Heart right ventricle (tissue), 16 donors: ENCODE measurements at places on chromosomes 2 and 18. TPM values are rescaled to one million over a fixed set of nuclear protein-coding genes. Genes with fewer than 3 reads are reported as not detected.

DNA sequence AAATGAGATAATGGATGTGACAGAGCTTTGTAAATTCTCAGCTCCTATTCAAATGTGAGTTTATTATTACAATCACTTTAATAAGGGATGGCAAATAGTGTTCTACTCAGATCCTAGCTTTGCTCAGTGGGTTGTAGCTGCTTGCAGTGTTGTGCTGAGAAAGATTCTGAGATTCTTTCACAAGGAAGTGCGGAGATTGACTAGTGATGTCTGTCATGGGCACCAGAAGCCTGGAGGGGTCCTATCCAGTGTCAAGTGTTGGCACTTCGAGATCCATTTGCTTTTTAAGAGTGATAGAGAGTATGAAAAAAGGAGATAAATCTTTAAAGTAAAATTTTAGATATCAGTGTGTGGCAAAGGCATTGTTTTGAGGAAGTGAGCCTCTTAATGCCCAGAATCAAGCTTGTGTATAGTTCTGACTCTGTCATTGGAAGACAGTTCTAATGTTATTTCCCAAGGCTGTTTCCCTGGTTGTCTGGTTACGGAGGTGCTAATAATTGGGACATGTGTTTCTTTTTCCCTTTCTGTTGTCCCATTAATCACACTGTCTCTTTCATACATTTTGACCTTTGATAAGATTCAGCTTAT lies 181.7 kb upstream of the SPRED2 start:
- no peak overlapping the region for H3K4me3 ChIP-seq
- H3K27ac ChIP-seq: no peak overlapping the region
- no peak for DNase-seq

DNA sequence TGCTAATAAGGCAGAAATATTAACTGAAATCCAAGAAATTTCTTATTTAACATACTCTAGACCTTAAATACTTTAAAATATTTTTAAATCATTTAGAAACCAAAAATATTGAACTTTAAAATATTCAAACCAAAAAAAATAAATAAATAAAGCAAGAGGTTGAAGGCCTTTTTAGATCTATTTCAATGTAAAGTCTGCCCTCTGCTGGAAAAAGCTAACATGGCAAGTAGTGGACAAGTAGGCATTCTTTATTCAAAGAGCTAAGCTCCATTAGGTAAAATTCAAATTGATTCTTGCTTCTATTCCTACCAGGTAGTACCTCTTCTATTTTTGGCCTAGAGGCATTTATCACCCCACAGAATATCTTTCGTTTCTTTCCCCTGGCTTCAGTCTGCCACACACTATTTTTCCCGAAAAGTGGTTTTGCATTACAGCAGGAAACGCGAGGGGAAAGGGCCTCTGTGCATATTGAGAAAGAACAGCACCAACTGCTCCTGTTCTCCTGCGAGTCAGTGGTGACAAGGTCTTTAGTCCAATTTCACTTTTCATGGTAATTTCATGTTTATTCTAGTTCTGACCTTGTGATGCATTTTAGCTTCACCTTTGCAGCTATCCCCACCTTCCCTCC lies 20.4 kb downstream of the IFIH1 start:
- H3K27me3 ChIP-seq: no peaks in the 10 kb centered on the region

- no peak overlapping the region for H3K4me3 ChIP-seq
- no peak for DNase-seq
- H3K36me3 ChIP-seq: no peaks in the 10 kb centered on the region
- H3K27me3 ChIP-seq: no peaks in the 10 kb centered on the region
- no peaks in the 10 kb centered on the region for H3K4me1 ChIP-seq
These were observed 180.4 kb upstream of the NRXN1 start for GRCh38 chr2:51212374-51212773.

DNA sequence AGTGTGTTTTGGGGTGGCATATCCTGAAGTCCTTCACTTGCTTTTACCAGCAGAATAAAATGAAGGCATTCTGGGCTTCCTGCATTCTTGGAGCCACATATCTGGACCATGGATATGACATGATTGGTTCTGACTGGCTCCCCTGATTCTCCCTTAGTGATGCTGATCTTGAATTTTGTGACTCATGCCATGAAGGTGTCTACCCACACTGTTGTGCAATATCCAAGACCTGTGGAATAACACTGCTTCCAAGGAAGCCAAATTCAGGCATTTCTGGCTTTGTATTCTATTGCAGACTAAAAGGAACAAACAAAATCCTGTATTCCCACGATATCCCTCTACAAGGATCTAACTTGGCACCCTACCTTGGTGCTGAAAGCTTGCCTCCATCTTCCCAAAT lies 125.8 kb downstream of the LYPD6B start:
- no peak for DNase-seq
- no peak overlapping the region for H3K4me3 ChIP-seq
- H3K27ac ChIP-seq: no peak overlapping the region
- peaks cover 8% of the 10 kb centered on the region for H3K27me3 ChIP-seq
- H3K36me3 ChIP-seq: no peaks in the 10 kb centered on the region
- H3K4me1 ChIP-seq: peaks cover 15% of the 10 kb centered on the region

DNA sequence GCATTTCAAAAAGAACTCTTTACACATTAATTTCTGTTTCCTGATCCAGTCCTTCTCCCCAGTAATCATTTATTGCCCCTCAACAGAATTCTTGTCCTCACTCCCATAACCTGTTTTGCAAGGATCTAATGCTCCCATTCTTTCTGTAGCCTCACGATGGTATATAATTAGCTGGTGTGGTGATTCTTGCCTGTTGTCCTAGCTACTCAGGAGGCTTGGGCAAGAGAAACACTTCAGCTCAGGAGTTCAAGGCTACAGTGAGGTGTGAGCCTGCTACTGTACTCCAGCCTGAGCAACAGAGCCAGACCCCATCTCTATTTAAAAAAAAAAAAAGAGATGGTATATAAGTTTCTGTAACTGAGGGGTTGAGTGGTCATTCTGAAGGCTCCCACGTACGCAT lies 7.7 kb upstream of the TRAPPC8 start:
- no peak overlapping the region for H3K4me3 ChIP-seq
- H3K27me3 ChIP-seq: no peaks in the 10 kb centered on the region
- no peak for DNase-seq

DNA sequence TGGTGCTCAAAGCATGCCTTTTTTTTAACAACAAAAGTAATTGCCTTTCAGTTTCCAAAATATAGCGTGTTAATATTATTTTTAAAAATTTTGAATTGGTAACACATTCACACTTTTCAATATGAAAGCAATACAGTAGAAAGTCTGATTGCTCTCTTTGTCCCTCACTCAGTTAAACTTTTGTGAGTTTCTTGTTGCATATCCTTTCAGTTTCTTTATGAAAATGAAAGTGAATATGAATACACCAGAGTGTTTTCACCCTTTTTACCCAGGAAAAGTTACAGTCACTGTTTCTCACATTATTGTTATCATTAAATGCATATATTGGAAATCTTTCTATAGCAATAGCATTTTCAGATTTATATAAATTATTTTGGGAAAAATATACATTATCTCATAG lies 377.4 kb upstream of the CRIM1 start:
- no peak for DNase-seq
- H3K27ac ChIP-seq: no peak overlapping the region
- no peaks in the 10 kb centered on the region for H3K4me1 ChIP-seq
- H3K27me3 ChIP-seq: no peaks in the 10 kb centered on the region
- H3K4me3 ChIP-seq: no peak overlapping the region

DNA sequence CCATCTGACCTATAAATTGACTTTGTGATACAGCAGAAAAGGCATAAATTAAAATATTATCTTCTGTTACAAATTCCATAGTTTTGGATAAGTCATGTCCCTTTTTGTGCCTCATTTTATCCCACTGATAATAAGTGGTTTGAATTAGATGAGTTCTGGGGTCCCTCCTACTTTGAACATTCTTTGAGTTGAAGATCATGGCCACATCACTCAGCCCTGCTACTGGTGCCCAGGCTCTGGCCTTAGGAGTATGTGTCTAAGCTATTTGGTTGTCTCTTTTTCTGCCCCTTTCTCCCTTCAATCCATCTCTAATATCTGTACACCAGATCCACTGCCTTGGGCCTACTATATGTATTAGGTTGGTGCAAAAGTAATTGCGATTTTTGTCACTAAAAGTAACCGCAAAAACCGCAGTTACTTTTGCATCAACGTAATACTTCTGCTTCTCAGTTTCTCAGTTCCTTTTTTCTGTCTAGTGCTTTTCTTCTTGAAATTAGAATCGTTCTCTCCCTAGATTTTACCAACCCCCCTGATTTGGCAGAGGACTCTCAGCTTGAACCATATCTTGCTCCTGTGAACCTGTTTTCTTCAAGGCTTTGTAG lies 362.5 kb upstream of the TNP1 start:
- peaks cover 13% of the 10 kb centered on the region for H3K4me1 ChIP-seq
- H3K27me3 ChIP-seq: peaks cover 75% of the 10 kb centered on the region
- H3K27ac ChIP-seq: no peak overlapping the region

DNA sequence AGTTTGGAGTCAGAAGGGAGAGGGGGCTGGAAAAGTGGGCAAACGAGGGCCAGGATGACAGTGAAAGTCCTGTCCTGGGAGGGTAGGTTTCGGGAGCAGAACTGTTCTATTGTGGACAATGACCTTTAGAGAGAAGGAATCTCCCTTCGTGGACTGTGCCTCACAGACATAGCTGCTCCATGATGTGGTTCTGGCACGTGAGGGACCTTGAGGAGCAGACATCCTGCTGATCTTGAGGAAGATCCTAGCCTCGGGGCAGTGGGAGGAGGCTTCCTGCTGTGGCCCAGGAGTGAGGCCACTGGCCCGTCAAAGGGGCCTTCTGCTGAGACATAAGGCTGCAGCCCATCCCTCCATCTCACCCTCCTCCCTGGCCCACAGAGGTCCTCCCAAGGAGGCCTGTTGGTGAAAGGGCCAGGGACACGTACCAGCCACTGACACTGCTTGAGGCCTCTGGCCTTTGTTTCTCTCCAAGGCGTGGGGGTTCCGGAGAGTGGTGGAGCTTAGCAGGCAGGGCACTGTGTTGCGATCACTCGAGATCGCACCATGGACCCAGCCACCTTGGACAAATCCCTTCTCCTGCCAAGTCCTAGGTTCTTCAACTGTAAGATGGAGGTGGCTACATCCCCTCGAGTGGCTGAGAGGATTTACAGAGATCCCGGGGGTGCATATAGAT lies 167.2 kb downstream of the CELF4 start:
- peaks cover 20% of the 10 kb centered on the region for H3K4me1 ChIP-seq
- H3K27me3 ChIP-seq: no peaks in the 10 kb centered on the region
- H3K36me3 ChIP-seq: no peaks in the 10 kb centered on the region
- H3K4me3 ChIP-seq: no peak overlapping the region

DNA sequence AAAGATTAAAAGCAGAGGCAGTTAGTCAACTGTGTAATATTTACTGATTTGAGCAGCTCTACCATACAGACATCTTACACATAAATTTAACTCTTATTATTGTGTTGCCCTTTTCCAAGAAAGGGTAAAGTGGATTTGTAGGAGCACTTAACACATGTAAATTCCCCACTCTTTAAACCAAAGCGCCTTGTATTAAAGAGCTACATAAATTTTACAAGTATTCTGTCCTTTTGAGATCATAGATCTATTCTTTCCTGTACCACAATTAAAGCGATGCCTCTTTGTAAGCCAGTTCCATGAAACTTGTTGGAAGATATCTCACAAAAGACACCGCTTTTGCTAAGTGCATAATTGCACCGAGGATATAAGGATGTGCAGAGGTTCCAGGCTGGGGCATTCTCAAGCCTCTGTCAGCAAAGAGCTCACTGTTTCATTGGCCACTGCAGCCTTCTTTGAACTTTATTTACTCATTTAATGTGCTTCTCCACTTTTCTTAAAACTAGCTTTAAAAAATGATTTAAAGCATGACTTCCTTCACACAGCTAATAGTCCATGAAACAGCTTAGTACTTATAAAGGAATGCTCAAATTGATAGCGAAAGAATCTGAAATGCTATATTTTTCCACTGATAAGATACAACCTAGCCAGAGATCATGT lies 520.0 kb upstream of the TCF4 start:
- H3K4me1 ChIP-seq: peaks cover 9% of the 10 kb centered on the region
- no peak overlapping the region for H3K4me3 ChIP-seq
- DNase-seq: no peak
- H3K27me3 ChIP-seq: no peaks in the 10 kb centered on the region
- no peaks in the 10 kb centered on the region for H3K36me3 ChIP-seq
- no peak overlapping the region for H3K27ac ChIP-seq

DNA sequence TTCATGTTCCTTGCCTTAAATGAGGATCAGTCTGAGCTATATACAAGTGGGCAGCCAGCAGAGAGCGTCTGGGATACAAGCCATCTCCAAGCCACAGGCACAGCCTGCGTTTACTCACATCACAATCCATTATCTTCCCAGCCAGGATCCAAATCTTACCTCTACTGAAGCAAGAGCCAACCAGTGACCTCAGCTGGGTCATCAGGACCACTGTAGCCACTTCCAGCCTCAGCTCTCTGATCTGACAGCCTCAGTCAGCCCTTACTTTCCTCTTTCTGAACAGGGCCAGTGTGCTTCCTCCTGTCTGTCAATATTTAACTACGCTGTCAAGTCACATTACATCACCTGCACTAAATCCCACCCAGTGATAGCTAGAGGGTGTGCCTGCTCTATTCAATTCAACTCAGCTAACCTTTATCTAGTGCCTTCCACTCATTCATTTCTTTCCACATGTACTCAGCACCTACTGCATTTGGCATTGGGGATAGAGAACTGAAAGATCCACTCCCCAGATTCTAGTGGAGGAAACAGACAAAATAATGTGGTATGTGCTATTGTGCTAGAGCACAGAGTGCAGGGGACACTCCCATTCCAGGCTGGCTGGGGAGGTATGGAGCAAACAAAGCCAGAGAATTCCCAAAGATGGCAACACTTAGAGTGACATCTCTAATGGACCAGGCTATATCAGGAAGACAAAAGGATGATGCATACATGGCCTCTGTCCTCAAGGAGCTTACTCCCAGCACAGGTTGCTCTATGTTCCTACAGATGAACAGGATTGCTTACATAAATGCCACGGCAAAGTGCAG lies 146.5 kb downstream of the NCKAP5 start:
- no peak overlapping the region for H3K27ac ChIP-seq
- H3K36me3 ChIP-seq: no peaks in the 10 kb centered on the region
- H3K4me3 ChIP-seq: no peak overlapping the region

GRCh38 chr2:224210286-224211180 lies 171.4 kb upstream of the SERPINE2 start:
- no peak for DNase-seq
- no peak overlapping the region for H3K4me3 ChIP-seq
- H3K36me3 ChIP-seq: no peaks in the 10 kb centered on the region
- H3K4me1 ChIP-seq: no peaks in the 10 kb centered on the region
- H3K27me3 ChIP-seq: no peaks in the 10 kb centered on the region

- no peak overlapping the region for H3K27ac ChIP-seq
- no peak overlapping the region for H3K4me3 ChIP-seq
- H3K36me3 ChIP-seq: no peaks in the 10 kb centered on the region
- DNase-seq: no peak
- no peaks in the 10 kb centered on the region for H3K4me1 ChIP-seq
- no peaks in the 10 kb centered on the region for H3K27me3 ChIP-seq
These were observed 213.8 kb upstream of the MGAT5 start for GRCh38 chr2:134039912-134040581.

GRCh38 chr2:46699934-46700256 lies 215.7 kb downstream of the MCFD2 start:
- DNase-seq: no peak
- no peaks in the 10 kb centered on the region for H3K36me3 ChIP-seq
- H3K4me1 ChIP-seq: peaks cover 54% of the 10 kb centered on the region

The CEBPZOS gene
- 54.4 TPM for total RNA-seq

The DYSF gene
- total RNA-seq: 63.0 TPM

The NAT8 gene
- not detected for total RNA-seq

The COPS9 gene
- 172 TPM for total RNA-seq

The TBR1 gene
- not detected for total RNA-seq

The MAIP1 gene
- total RNA-seq: 26.0 TPM

The NEU4 gene
- total RNA-seq: 0.11 TPM

The PPP4R3B gene
- total RNA-seq: 24.4 TPM

The MAP3K19 gene
- not detected for total RNA-seq

The ATG16L1 gene
- total RNA-seq: 18.1 TPM

The ST6GAL2 gene
- total RNA-seq: 0.51 TPM

The REG1B gene
- not detected for total RNA-seq

The FAP gene
- 1.4 TPM for total RNA-seq
